Activated effector memory CD4-positive, alpha-beta T cell treated with anti-CD3 and anti-CD28 coated beads, Interleukin-2, amount 50 U/mL, for 16 hours (primary cell): ENCODE measurements at places on chromosomes 11 and 22.

GRCh38 chr11:123373754-123374621 lies 56.1 kb upstream of the GRAMD1B start:
- DNase-seq = no peak

DNA sequence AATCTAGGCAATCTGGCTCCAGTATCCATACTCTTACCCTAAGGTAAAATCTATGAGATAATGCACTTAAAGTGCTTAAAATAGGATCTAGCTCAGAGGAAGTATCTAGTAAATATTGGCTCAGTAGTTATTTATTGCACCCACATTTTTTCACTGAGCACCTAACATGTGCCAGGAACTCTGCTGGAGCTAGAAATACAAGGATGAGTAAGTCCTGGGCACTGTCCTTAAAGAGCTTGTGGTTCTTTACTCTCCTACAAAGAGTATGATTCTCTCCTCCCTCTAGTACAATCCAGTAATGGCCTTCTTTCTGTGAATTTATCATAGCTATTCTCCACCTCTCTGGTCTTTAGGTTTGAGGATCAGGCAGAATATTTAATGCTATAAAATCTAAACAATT lies 59.2 kb downstream of the DEUP1 start:
- DNase-seq = no peak

GRCh38 chr11:26719289-26719973 lies 2.4 kb downstream of the SLC5A12 start:
- no peak for DNase-seq

DNA sequence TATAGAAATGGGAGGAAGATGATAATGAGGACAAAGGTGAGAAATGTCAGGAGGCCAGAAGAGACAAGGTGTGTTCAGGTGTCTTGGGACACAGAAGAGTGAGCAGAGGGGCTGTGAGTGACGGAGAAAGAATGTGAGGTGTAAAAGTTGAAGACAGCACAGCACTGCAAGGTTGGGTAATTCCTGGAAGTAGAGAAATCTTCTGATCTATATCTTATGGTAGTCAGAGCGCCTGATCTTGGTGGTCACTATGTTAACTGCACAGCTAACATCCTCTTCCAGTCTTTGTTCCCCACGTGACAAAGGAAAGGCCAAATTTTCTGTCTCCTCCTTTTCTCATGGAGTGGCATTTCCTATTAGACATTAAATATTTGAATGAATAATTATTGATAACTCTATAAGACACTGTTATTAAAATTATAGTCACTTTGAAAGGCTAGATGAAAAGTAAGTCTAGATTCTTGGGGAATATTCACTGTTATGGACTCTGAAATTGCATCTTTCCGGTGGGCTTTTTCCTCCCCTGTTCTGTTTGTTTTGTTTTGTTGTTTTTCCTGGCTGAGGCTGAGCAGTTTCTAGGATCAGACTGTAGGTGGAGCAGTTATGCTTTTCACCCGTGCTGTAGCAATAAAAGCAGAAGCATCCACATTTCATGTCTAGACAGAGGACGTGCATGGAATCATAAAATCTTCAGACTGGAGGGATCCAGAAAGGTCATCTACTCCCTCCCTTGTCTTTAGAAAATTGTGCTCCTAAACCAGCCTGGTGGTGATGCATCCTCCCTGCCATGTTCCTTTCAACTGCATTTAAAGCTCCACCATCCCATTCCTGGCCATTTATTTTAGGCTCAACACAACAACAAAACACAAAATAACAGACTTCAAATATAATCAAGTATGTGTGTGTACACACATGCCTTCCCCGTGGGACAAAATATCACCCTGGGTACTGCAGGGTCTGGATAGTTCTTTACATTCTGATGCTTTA lies 26.6 kb downstream of the SC5D start:
- no peak for DNase-seq
